ENCODE measurements at places on chromosomes 4 and X.
A peak's percentile ranks its signal among the peaks of the same experiment; 100 is the strongest.

GRCh38 chrX:10485326-10485725 is 135.1 kb downstream of the MID1 start:
- DNase-seq: no peak

DNA sequence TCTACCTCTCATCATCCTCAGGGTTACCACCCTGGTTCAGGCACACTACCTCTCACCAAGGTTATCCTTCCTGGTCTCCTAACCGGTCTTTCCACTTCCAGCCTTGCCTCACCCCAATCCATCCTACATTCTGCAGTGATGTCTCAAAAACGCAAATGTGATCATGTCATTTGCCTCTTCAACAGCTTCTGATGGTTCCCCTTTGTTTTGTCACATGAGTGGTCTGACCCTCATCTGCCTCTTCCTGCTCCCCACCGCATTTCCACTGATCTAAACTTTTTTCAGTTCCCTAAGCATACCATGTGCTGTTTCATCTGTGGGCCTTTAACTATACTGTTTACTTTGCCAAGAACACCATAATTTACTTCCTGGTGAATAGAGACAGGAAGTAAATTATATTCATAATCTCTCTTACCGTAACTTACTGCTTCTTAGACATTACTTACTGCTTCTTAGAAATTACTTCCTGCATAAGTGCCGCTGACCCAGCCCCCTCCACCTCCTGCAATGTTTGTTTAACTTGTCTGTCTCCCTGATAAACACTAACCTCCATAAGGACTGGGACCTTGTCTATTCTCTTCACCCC is 27.1 kb upstream of the NSUN7 start:
- DNase-seq: peak; percentile 72

DNA sequence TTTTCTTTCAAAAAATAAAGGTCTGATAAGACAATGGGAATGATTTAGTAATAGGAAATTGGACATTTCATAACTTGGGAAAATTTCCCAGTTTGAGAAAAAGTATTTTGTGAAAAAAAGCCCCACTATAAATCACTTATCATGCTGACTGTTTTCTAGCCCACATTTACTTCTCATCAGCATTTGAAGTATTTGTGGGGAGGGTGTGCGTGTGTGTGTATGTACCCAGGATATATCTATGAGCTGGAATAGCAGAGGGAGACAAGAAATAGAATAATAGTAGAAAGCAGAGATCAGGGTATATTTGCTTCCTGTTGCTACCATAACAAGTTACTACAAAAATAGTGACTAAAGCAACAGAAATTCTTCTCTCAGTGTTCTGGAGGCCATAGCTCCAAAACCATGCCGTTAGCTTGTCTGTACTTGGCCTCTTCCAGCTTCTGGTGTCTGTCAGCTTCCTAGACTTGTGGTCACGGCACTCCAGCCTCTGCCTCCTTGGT is 139.8 kb downstream of the PTTG2 start:
- DNase-seq: no peak

DNA sequence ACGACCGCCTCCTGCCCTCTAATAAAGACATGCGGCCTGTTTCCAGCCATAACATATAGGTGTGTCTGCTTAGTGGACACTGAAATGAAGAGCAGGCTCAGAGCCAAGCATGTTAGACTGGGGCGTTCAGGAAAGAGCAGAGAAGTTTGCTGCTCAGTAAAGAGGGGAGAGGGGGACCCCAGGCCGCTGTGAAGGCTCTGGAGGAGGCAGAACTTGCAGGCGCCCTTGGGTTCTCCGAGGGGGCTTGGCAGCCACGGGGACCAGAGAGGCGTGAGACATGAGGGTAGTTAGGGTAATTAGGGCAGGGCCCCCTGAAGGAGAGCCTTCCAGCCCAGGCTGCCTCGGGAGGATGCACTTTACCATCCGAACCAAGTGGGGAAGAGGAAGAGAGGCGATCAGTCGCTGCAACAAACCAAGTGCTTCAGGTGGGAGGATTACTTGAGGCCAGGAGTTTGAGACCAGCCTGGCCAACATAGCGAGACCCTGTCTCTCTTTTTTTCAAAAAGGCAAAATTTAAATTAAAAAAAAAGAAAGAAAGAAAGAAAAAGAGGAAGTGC is 46.6 kb upstream of the CDKN2AIP start:
- DNase-seq: no peak

GRCh38 chrX:90883479-90883878 is 551.2 kb upstream of the PABPC5 start:
- DNase-seq: no peak

DNA sequence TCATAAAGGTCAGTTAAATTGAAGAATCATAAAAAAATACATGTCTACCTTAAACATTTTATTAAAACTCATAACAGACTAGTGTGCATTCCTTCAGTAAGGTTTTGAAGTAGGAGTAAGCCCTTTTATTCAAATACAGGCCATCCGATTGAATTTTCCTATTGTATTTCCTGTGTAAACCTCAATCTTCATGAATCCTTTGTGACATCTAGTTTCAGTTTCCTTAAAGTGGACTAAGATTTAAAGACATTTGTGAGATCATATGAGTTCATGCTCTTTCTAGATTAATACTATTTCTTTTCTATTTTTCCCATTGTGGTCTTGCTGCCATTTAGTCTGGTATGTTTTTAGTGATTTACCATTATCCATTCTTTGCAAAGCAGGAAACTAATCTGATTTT is 644.7 kb upstream of the BOD1L1 start:
- no peak for DNase-seq

DNA sequence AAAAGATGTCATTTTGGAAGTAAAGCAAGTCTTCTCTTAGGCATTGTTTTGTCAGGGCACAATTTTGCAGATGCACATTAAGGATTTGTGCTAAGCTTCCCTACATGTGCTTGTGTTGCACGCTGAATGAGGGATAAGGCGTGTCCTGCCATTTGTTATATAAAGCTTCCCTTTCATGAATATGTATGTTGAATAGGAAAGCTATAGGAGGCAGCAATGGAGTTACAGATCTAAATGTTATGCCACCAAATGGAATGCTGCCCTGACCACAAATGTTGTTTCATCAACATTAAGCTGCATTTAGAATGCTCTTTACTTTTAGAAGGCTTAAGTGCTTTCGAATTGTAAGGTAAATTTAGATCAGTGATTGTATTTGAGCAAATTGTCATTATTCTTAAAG is 20.9 kb downstream of the SGMS2 start:
- DNase-seq: no peak

- no peak for DNase-seq
Observed at GRCh38 chr4:109368661-109369060, 65.0 kb upstream of the SEC24B start.

- no peak for DNase-seq
Observed at GRCh38 chr4:31768756-31769155, 1048.6 kb downstream of the PCDH7 start.

DNA sequence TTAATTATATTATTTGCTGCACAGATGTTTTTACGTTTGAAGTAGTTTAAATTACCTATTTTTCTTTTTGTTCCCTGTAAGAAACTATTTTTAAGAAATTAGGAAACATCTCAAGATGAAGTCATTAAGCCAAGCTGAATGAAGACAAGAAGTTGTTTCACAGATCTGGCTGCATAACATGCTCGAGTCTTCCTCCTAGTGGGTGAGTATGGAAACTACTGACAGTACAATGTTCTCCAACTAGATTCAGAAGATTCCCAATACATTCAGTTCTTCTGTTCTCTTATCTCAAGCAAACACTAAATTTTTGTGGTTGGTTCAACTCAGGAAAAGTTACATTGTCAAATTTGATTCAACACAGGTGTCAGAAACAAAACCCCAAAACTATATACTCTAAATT is 256.8 kb upstream of the VCX start:
- peak; percentile 30 for DNase-seq

- DNase-seq: no peak
Observed at GRCh38 chrX:21802839-21803238, 36.6 kb upstream of the MBTPS2 start.

DNA sequence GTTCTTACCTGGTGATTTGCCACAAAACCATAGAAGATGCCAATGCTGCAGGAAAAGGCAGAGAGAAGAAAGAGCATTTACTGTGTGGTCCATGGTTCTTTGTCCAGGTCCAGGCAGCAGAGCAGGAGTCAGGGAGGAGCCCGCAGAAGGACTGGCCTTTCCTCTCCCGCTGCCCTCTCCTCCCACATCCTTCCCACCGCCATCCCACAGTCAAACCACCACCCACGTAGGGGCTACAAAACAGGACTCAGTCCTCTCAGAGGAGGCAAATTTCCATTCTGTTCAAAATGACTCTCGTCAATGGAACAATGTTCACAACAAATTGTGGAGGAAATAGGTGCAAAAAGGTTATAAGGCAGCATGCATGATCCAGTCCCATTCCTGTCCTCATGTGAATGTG is 58.6 kb downstream of the PROM1 start:
- no peak for DNase-seq

DNA sequence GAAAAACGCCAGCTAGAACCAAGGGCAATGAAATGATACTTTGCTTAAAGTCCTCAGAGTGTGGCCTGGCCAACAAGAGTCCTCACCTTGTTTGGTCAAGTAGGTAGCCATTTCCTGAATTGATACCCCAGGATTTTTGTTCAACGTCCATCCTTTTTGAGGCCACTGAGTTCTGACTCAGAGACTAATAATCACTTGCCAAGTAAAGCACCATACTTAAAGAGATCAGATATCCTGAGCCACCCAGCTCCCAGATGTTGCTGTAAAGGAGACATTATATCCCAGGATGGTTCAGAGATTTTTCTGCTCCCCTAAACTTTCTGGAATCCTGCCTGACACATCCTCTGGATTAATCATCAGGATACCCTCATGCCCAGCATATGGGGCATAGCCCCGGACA is 190.9 kb downstream of the RAP1GDS1 start:
- no peak for DNase-seq

- DNase-seq: peak; percentile 10
Observed at GRCh38 chrX:23511793-23512192, 155.5 kb upstream of the PRDX4 start.

DNA sequence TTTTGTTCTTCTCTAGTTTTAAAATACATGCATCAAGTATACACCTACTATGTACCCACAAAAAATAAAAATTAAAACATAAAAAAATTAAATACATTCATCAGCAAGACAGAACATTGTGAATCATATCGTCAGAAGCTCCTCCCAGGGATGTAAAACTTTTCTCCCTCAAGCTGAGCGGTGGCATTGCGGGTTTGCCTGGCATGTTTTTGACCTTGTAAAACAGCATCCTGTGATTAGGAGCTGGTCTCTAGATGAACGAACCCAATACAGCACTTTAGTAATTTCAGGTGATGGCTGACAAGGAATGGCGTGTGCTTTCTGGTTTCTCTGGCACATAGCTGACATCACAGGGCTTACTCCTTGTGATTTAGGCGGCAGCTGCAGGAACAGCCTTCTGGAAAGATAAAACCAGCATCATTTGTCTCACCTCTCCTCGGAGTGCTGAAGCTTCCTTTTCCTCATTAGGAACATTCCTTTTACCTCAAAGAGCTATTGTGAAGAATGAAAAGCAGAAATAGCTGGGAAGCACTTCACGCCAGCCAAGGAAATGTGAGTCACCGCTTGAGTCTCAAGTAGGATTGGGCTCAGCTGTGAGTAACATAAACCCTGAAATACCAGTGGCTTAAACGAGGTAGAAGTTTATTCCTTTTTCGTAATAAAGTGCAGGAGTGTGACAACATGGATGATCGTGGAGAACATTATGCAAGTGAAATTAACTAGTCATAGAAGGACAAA is 44.3 kb downstream of the NYX start:
- DNase-seq: peak; percentile 48

- no peak for DNase-seq
Observed at GRCh38 chr4:2685541-2685940, 70.6 kb downstream of the TNIP2 start.

DNA sequence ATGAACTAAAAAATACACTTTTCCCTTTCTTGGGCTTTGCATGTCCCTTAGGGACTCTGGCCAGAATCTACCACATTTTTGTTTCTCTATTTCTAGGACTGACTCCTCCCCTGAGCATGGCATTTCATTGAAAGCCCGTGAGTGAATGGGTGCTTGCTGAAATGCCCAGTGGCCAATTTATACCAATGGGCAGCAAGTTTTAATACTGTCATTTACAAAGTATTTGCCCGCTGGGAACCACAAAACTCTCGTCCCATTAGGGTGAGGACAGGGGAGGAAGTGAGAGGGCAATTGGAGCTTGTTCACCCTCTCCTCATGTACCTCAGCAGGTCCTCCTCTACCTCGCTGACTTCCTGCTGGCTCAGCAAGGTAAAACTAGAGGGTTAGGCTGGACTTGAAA is 1.1 kb downstream of the SRPX2 start:
- no peak for DNase-seq

DNA sequence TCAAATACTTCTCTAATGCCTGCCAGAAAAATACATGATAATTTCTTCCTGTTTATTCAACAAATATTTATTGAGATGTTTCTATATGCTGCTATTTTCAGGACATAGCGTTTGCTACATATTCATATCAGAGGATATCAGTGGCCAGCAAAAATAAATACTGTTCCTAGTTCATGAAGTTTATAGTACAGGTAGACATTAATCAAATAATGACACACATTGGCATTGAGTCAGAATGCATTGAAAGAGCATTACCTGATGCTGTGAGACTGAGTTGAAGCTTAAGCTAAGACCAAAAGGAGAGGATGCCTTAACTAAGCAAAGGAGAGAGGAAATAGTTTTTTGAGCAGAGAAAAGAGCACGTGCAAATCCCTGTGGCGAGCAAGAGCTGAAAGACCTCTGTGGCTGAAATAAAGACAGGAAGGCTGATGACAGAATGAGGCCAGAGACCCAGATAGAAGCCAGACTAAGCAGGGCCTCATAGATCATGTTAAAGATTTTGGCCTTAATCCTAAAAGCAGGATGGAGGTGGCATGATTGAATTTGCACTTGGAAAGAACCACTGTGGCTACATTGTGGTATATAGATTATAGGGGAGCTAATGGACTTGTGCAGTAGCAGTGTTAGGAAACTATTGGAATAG is 36.2 kb downstream of the FAM241A start:
- no peak for DNase-seq

DNA sequence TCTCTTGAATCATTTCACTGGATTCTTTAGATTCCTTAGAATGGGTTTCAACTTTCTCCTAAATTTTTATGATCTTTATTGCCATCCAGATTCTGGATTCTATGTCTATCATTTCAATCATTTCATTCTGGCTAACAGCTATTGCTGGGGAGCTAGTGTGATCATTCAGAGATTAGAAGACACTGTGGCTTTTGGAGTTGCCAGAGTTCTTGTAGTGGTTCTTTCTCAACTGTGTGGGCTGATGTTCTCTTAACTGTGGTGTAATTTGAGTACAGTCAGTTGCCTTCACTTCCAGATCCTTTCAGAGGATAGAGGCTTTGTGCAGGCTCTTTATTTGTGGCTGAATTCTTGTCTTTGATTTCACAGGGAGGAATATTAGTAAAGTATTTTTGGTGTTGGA is 12.1 kb upstream of the CSN2 start:
- no peak for DNase-seq

DNA sequence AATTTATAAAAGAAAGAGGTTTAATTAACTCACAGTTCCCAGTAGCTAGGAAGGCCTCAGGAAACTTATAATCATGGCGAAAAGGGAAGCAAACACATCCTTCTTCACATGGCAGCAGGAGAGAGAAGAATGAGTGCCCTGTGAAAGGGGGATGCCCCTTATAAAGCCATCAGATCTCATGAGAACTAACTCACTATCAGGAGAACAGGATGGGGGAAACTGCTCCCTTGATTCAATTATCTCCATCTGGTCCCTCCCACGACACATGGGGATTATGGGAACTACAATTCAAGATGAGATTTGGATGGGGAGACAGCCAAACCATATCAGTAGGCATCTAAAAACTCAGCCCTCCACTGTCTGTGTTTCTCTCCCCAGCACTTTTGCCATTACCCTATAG is 22.4 kb downstream of the ANK2 start:
- no peak for DNase-seq

- no peak for DNase-seq
Observed at GRCh38 chr4:175651756-175652310, 160.2 kb downstream of the GPM6A start.

GRCh38 chr4:149549911-149550310 is 265.7 kb downstream of the IQCM start:
- peak; percentile 6 for DNase-seq
